ENCODE measurements at places on chromosomes 11 and 22.

DNA sequence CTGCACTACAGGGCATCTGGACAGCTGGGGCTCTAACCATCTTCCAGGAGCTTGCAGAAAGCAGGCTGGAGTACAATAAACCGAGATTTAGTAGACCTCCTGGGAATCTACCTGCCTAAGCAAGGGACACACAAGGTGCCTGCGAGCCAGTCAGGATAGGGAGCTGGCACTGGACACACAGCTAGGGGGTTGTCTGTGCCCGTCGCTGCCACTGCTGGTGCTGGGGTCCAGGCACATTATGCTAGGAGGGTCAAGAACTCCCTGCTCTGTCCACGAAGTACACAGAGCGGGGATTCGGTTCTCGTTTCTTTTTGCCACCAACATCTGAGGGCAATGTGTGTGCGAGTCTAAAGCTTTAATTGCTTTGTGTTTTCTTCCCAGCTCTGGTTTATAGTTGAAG, 4.2 kb downstream of the RIC8A start:
- DNase-seq: no peak

- DNase-seq: peak; percentile 97
Observed at GRCh38 chr11:73866586-73866996, 10.1 kb downstream of the COA4 start.

DNA sequence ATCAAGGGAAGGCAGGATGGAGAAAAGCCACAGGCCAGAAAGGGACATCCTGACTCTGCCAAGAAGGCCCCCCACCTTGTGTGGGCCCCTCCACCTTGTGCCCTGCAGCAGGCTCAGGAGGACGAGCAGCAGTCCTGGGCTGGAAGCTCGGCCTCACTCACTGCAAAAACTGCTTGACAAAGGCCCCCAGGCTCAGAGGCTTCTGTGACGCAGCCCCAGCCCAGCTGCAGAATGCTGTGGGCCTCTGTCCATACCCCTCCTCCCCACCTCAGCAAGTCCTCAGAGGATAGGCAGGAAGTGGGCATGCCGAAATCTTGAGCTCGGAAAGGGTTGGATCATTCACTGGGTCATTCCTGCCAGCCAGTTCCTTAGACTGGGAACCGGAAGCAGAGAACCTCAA, 61.9 kb downstream of the NRXN2 start:
- DNase-seq: peak; percentile 78

DNA sequence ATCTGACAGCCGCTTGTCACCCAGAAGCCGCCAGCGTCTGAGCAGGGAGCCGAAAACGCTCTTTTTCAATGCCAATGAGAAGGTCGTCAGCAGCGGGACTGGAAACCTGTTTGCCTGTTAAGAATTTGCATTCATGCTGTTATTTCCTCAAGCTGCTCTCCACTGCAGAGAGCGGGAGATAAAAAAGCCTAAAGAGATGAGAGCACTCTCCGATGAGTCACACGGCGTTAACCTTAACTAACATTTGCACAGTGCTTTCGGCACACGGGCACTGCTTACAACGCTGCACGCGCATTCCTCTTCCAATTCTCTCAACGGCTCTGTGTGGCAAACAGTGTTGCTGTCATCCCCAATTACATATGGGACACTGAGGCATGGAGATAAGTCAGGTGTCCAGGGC, 40.0 kb upstream of the RTL6 start:
- DNase-seq: peak; percentile 53

DNA sequence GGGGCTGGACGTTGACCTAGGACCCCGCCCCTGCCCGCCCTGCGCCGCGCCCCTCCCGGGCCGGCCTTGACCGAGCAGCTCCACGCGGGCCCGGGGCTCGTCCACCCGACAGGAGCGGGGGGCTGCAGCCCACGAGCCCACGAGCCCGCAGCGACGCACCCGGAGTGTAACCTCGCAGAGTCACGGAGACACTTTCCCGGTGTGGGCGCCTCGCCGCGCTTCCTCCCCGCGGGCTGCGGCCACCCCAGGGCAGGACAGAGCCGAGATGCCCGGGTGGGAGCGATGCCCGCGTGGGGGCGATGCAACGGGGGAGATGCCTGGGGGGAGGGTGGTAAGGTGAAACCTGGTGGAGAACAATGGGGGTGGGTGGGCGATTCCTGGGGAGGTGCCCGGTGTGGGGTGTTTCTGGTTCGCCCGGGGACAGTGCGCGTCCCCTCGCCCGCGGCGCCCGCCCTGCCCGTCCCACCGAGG, 4.9 kb upstream of the ZBED4 start:
- no peak for DNase-seq

GRCh38 chr11:100681064-100681502, 6.0 kb upstream of the ARHGAP42 start:
- DNase-seq: peak; percentile 21

DNA sequence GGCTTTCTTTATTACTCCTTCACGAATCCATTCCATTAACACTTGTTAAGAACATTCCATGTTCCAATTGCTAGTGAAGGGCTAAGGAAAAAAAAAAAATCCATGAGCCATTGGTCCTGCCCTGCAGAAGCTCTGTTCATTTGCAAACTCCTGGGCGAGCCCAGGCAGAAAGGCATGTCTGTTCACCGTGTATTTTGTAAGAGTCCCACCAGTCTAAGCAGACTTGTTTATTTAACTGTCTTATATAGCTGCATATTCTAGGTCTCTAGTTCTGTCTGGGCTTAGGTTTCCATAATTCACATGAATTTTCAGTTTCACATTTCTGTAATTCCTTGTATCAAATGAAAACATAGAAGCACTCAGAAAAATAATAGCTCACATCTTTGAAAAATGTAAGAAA, 97.4 kb upstream of the POU2AF2 start:
- no peak for DNase-seq

- no peak for DNase-seq
Observed at GRCh38 chr11:66856496-66857233, at the start of gene LRFN4. TSS of gene LRFN4 (plus strand) at chr11:66857064. CDS start at chr11:66857745, 681 bp downstream.

DNA sequence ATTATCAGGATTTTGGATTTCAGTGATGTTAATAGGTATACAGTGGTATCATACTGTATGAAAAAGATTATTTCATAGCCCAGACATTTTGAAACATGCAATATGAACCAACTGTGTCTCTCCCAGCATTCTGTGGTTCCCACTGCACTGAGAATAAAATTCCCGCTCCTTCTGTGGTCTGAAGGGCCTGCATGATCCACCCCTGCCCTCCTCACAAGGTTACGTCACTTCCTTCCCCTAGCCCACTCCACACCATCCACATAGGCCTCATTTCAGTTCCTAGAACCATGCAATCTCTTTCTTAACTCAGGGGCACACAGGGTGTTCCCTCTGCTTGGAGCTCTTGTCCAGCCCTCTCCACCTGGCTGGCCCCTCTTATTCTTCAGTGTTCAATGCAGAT, 103.1 kb downstream of the TSPAN18 start:
- DNase-seq: no peak

DNA sequence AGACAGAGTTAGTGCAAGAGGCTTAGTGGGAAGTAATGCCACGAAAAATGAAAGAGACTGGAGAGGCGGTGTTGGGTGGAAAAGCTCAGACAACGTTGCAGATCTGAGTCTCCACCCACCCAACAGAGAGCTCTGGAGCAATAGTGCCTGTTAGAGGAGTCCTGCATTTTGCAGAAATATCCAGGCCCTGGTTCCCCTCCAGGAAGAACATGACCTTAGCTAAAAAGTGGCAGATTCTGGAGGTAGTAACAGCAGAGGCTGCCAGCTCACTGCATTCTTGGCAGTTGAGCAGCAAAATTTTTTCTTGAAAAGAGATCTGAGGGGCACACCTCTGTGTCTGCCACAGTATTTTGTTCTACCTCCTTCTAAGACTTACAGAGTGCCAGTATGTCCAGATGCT, 27.7 kb upstream of the BIRC3 start:
- DNase-seq: no peak

GRCh38 chr22:36734171-36735058, 30.9 kb upstream of the CACNG2 start:
- peak; percentile 37 for DNase-seq

DNA sequence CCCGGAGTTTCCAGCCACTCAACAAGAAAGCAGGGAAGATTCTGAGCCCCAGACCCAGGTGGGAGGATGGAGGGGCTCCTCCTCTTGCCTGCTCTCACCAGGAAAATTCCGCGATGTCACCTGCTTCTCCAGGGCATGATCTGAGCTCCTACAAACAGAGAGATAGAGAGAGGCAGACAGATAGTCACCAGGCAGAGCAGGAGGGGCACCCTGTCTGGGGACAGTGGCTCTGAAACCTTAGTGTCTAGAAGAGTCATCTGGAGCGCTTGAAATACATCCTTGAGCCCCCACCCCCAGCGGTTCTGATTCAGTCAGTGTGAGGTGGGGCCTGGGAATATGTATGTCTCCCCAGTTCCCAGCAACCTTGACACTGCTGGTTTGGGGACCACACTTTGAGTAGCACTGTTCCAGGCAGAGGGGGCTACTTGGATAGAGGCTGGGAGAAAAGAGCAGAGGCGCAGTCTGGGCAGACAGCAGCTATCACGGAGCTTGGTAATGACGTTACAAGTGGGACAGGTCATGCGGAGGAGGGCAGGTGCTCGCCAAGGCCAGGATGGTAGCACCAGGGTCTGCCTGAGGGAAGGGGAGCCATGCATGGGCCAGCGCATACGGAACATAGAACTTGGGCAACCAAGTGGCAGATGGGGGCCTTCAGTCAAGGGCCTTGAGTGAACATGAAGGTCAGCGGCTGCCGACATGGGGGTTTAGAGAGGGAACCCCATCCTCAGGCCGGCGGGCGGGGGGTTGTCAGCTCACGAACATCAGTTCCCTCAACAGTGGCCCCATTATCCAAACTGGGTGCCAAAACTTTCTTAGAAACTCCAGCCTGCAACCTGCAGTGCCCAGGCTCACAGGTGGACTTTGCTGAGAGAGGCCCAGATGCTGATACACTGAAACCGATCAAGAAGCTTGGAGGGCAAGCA, 60.9 kb upstream of the MYEOV start:
- no peak for DNase-seq

DNA sequence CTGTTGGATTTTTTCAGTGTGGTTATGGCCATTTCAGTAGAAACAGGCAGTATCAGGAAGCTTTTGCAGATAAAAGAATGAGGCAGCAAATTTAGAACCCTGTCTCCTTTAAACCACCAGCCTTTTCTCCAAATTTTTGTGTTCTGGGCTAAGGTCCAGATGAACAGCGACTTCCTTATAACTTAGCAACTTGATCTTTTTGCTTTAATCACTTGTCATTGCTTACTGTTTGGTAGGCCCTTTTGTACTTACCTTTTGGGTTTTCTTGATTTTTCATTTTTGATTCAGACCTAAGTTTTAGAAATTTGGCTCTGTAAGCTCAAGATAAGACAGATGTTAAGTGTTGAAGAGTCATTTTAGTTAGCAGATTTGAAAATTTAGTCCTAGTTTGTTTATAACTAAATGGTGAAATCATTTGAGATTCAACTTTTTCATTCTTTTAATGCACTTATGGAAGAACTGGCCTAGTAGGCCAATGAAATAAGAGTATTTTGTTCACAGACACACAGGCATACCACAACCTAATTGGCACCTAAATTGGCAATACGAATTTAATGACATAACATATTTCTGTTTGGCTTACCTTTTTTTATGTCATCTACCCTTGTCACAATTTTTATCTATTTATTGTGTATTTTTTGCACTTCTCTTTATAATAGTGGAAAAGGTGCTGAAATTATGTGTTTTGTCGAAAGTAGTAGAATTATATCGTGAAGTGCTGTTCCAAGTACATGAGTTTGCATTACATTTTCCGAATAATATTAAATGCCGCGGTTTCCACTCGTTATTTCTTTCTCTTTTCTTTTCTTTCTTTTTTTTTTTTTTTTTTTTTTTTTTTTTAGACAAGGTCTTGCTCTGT, 2.1 kb downstream of the RTN3 start:
- DNase-seq: no peak

- DNase-seq: no peak
Observed at GRCh38 chr11:5679811-5680210, 5.1 kb downstream of the TRIM5 start.

GRCh38 chr11:76684516-76684915, 14.0 kb upstream of the LRRC32 start:
- DNase-seq: no peak
